Adrenal gland (tissue), 19 donors: ENCODE measurements at places on chromosomes 2 and 18. TPM values are rescaled to one million over a fixed set of nuclear protein-coding genes. Genes with fewer than 3 reads are reported as not detected.

- no peak for DNase-seq
- H3K27ac ChIP-seq = no peak overlapping the region
- H3K36me3 ChIP-seq = no peaks in the 10 kb centered on the region
Measured at GRCh38 chr18:12441475-12442034, 33.8 kb downstream of the PRELID3A start.

The CELF4 gene
- total RNA-seq = 1.0 TPM

DNA sequence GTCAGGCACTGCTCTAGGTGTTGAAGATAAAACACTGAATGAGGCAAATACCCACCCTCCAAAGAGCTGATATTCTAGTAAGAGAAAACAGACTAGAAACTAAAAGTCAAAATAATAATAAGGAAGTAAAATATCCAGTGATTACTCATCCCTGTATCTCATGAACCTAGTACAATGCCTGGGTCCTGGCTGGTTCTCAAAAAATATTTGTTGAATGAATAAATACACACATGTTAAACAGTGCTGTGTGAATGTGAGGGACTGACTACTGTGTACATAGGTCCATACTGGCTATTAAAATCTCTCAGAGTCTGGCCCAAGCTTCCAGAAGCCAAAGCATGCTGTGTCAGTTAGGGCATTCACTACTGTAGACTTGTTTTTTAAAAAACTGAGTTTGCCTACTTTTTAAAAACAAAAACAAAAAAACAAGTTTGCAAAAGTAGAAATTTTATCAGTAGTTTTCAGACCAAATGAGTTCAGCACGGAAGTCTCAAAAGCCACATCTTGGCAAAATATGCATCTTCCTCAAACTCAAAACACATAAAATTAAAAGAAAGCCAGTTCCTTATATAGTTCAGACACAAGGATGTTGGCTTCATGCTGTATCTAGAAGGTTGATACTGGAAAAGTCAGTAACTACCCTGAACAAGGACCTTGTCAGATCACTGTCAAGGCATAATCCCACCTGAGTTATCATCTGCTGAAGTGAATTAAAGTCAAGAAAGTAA is 136.2 kb downstream of the THADA start:
- no peaks in the 10 kb centered on the region for H3K27me3 ChIP-seq
- no peak for DNase-seq
- H3K4me3 ChIP-seq = no peak overlapping the region
- H3K36me3 ChIP-seq = no peaks in the 10 kb centered on the region

DNA sequence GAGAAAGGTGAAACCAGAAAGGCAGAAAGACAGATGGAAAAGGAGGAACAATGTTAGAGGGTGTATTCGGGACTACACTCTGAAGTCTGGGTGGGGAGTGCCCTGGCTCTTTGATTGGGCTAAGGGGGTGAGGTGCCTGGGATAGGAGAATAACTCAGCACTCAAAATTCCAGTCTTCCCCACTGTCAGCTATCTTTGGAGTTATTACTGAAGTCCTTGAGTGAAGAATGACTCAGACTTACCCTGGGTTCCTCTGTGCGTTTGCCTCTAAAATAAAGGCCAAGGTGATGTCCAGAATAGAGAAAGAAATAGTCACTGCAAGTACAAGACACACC is 151.8 kb upstream of the SERPINE2 start:
- no peak for DNase-seq
- no peak overlapping the region for H3K4me3 ChIP-seq
- no peak overlapping the region for H3K27ac ChIP-seq
- no peaks in the 10 kb centered on the region for H3K27me3 ChIP-seq
- H3K4me1 ChIP-seq = peaks cover 11% of the 10 kb centered on the region

The CACNB4 gene
- 2.2 TPM for total RNA-seq

- DNase-seq = no peak
- no peaks in the 10 kb centered on the region for H3K36me3 ChIP-seq
- no peaks in the 10 kb centered on the region for H3K4me1 ChIP-seq
- no peak overlapping the region for H3K27ac ChIP-seq
- no peaks in the 10 kb centered on the region for H3K27me3 ChIP-seq
Measured at GRCh38 chr2:110885256-110885655, 152.9 kb downstream of the ACOXL start.

DNA sequence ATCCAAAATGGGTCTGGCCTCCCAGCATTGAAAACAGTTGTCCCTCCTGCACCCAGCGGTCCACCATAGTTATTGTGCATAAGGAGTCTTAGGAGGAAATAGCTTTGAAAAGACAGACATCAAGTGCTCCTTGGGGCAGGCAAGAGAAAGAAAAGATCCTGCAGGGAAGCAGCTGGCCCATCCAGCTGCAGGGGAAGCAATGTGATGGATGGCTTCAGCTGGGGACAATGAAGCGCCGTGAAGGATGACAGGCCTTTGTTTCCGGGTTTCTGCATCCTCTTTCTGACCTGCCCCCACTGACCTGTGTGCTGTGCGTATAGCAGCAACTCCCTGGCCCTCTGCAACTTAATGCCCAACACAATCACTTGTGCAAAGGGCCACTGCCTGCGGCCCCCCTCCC is 142.9 kb upstream of the NCKAP5 start:
- H3K4me3 ChIP-seq = no peak overlapping the region
- H3K4me1 ChIP-seq = no peaks in the 10 kb centered on the region
- no peak for DNase-seq
- no peak overlapping the region for H3K27ac ChIP-seq

DNA sequence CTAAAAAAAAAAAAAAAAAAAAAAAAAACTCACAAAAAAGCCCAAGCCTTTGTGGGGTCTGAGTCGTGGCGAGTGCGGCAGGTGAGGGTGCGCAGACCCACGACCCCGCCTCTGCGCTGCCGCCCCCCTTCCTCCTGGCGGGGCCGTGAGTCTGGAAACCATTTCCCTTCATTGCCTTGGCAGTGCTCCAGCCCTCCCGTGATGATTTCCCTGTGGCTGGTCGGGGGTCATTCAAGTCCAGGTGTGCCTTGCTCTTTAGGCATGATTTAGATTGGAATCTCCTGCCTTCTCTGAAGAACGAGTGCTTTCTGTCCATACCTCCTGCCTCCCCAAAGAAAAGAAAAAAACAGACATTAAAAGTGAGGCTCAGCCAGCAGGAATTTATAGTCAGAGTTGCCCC is 161.8 kb downstream of the FAM210A start:
- DNase-seq = no peak
- no peak overlapping the region for H3K4me3 ChIP-seq
- no peaks in the 10 kb centered on the region for H3K27me3 ChIP-seq
- no peaks in the 10 kb centered on the region for H3K36me3 ChIP-seq
- H3K27ac ChIP-seq = no peak overlapping the region

DNA sequence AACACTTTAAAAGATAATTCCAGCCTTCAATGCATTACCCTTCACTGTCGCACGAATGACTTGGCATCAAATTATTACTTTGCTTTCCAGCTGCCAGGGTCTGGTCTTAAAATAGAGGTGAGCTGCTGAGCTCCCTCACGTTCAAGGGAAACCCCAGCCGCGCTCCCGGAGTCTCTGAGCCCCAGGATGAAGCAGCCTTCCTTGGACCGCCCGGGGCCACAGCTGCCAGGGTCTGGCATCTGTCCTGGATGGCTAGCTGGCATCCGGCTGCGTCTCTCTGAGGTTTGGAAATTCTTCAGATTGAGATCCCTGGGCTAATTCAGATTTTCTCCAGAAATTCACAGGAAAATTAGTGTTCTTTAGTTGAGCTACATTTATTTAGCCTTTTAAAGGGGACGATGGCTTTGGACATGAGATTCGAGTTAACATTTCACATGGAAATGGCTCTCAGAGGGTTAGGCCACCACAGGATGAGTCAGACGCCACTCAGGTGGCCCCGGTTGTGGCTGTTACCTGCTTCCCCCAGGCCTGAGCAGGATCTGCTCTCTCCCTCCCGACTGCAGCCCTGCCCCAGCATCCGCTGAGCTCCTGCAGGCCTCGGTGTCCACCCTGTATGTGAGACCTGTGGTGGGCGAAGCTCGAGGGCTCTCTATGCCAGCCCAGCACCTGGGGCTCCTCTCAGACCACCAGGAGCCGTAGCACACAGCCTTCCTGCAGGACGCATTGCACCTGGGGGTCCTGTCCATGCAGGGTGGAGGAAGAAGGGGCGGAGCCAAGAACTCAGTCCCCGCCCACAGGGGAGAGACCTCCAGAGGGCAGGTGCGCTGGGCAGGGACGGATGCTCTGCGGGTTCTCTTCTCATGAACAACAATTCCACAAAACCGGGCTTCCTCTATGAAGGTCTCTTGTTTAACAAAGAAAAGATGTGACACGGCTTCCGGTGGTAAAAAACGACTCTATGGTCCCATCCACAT is 255.5 kb downstream of the TWIST2 start:
- no peak overlapping the region for H3K27ac ChIP-seq
- no peaks in the 10 kb centered on the region for H3K36me3 ChIP-seq
- no peaks in the 10 kb centered on the region for H3K4me1 ChIP-seq
- no peak overlapping the region for H3K4me3 ChIP-seq
- no peak for DNase-seq
- no peaks in the 10 kb centered on the region for H3K27me3 ChIP-seq

DNA sequence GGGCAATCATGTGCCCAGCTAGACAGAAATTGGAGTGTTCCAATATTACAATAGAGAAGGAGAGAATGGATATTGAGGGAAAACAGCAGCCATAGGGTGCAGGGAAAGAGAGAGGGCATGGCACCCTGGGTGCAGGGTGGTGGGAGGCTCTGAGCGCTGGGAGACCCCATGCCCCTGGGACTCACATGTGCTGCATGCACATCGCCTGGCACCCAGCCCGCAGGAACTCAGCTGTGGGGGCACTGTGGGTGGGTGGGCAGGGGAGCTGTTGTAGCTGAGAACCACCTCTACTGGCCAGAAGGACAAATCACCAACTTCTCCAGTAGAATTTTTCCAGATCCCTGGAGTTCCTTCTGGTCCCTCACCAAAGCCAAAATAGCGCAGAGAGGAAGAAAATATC is 7.2 kb upstream of the NEURL3 start:
- H3K27ac ChIP-seq = no peak overlapping the region
- no peaks in the 10 kb centered on the region for H3K36me3 ChIP-seq
- no peak overlapping the region for H3K4me3 ChIP-seq
- H3K4me1 ChIP-seq = peaks cover 9% of the 10 kb centered on the region
- H3K27me3 ChIP-seq = peaks cover 4% of the 10 kb centered on the region

The DSEL gene
- 2.2 TPM for total RNA-seq

DNA sequence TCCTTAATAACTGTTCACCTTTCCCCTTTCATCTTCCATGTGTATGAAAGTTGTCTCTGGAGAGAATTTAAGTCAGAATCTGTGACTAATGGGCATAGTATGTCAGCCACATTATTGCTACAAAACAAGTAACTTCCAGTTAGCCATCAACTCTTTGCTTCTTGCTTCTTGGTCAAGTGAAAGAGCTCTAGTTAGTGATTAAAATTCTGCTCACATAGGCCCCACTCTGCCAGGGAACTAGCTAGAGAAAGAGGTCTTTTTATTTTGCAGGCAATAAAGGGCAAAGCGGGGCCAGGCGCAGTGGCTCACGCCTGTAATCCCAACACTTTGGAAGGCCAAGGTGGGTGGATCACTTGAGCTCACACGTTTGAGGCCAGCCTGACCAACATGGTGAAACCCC is 64.6 kb downstream of the COLEC12 start:
- H3K36me3 ChIP-seq = no peaks in the 10 kb centered on the region
- DNase-seq = no peak
- H3K4me3 ChIP-seq = no peak overlapping the region
- H3K27me3 ChIP-seq = no peaks in the 10 kb centered on the region

DNA sequence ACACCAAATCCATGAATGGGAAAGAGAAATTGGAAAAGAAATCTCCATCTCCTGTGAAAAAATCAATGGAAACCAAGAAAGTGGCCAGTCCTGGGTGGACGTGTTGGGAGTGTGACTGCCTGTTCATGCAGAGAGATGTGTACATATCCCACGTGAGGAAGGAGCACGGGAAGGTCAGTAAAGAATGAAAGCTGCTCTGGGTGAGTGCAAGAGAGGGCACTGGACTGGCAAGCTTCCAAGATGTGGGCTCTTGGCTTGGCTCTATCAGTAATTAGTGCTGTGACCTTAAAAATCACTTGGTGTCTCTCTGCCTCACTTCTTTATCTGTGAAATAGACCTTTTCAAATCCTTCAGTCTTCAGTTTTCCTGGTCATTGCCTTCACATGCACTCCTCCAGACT is 89.0 kb downstream of the ZNF532 start:
- DNase-seq = peak; percentile 57
- H3K27ac ChIP-seq = no peak overlapping the region
- no peak overlapping the region for H3K4me3 ChIP-seq
- H3K36me3 ChIP-seq = peaks cover 6% of the 10 kb centered on the region
- peaks cover 10% of the 10 kb centered on the region for H3K4me1 ChIP-seq

GRCh38 chr2:231601356-231602229 is 8.9 kb downstream of the TEX44 start:
- H3K4me1 ChIP-seq = peaks cover 13% of the 10 kb centered on the region
- H3K27ac ChIP-seq = no peak overlapping the region
- H3K27me3 ChIP-seq = no peaks in the 10 kb centered on the region
- peak; percentile 92 for DNase-seq
- no peak overlapping the region for H3K4me3 ChIP-seq
- H3K36me3 ChIP-seq = no peaks in the 10 kb centered on the region

GRCh38 chr2:74291218-74291544 is 52.0 kb downstream of the SLC4A5 start:
- H3K36me3 ChIP-seq = no peaks in the 10 kb centered on the region
- H3K27ac ChIP-seq = no peak overlapping the region
- no peaks in the 10 kb centered on the region for H3K27me3 ChIP-seq
- no peak for DNase-seq
- H3K4me3 ChIP-seq = no peak overlapping the region

The CREG2 gene
- 0.55 TPM for total RNA-seq

The CHN1 gene
- 17.7 TPM for total RNA-seq

DNA sequence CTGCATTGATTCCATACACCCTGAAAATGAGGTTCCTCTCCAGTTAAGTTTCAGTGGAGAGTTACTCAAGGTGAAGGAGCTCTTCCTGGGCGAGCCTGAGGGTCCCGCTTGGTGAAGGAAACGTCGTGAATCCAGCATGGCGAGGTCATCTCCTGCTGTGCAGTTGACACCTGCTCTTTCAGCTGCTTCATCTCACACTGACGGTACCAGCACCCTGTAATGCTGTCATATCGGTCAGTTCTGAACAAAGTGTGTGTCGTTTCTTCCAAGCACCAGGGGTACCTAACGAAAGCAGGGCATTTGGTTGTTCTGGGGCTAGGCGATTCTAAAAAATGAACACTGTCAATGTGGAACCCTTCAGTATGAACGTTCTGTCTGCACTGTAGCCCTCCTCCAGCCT is 52.6 kb downstream of the ITGB1BP1 start:
- DNase-seq = no peak
- H3K27ac ChIP-seq = no peak overlapping the region
- no peaks in the 10 kb centered on the region for H3K27me3 ChIP-seq
- H3K4me3 ChIP-seq = no peak overlapping the region

DNA sequence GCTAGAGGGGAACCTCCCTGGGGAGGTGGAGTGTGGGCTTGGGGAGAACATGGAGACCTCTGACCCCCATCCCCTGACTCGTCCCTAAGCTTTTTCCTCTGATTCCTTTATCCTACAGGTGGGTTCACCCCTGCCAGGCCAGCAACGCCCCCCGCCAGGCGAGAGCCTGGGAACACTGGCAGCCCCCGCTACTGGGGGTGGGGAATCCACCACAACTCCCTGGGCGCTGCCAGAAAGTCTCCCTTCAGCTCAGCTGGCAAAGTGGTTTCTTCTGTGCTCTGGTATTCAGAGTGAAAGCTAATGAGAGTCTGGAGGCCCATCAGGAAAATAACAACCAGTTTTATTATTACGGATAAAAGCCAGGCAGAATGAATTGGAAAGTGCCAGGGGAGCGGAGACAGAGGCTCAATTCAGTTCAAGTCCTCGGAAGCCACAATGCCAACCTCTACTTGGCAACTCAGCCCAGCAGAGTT is 2.8 kb downstream of the DIPK1C start:
- H3K36me3 ChIP-seq = no peaks in the 10 kb centered on the region
- H3K27me3 ChIP-seq = peaks cover 27% of the 10 kb centered on the region
